ENCODE measurements at places on chromosomes 11 and 22.

DNA sequence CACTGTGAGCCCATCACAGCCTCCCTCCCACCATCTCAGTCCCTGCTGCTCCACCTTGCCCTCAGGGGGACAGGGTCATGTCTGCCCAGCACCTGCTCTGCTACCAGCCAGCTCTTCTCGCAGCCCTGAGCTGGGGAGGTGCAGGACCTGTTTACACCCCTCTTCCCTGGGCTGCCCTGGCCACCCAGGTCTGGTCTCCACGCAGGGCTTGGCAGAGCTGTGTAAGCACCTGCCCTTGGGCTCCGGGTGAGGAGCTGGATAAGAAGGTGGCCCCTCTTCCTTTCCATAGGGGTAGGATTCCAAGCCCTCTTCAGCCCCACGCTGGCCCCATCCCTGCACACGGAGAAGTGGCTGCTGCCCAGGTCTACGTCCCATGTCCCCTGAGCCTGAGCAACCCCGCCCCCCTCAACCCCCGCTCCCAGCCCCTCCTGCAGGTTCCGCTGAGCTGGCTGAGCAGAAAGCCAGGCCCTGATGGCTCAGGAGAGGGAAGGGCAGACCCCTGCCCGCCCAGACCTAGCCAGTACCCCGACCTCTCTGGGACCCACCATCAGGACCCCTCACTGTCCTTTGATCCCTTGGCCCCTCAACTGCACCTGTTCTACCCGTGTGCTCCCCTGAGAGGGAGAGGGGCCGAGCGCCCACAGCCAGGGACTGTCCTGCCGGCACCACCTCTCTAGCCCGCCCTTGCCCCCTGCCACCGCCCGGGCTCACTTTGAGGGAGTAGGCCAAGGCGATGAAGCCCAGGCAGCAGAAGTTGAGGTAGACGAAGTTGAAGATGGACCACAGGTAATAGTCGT, 3.2 kb downstream of the IFITM10 start:
- no peak for DNase-seq

GRCh38 chr11:8220261-8221045, 43.2 kb downstream of the LMO1 start:
- no peak for DNase-seq

DNA sequence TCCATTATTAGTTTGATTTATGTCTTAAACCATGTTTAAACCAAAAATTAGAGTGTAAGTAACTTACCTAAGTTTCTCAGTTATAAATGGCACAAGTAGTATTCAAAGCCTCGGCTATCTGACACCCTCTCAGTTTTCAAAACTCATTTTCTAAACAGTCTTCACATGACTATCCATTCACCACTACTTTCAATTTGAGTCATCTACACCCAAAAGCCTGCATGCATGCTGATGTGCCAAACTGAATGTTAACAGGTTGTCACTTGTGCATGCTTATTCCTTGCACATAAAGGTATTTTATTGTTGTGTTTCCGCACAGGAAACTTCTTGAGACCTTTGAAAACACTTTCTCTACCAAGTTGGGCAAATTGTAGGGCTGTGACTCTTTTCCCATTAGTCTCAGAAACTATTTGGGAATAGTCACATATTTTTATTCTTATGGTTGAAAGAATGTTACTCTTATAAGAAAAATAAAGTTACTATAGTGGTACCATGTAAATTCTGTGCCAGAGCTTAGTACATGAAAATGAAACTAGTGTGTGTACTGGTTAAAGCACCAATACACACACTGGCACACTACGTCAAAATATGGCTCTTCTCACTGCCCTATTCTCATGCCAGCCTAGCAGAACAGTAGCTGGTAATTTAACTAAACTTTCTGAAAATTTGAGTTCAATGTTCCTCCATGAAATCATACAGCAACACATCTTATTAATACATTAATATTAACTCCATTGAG, 2.2 kb upstream of the OR51E2 start:
- no peak for DNase-seq

DNA sequence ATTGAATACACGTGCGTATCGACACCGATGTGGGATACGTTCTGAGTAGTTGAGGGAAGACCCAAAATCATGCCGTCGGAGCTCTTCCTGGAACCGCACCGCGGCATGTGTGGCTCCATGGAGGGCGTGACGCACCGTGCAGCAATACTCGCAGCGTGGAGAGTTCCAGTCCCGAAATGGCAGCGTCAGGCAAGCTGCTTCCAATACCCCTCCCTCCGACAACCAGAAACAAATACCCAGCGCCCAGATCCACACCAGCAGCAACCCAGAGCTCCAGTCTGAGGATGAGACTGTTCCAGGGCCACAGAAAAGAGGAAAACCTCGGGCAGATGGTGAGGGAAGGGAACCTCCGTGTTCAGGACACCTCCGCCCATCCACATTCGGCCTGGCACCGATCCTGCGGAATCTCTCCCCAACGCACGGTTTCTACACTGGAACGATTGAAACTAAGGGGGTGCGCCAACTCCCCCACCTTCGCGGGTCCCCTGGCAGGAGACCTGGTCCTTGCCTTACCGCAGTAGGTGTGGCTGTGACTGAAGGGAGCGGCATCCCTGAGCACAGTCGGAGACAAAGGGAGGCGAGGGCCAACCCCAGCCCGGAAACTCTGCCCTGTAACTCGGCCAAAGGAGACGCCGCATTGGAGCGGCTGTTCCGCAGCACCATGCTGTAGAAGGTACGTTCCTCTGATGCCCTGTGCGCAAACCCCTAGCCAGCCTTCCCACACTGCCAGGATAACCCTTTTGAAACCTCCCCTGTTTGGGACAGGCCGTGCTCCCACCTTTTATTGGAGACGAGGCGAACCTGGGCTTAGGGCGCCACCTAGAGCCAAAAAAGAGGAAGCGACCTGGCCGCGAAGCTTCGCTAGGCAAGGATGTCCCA, 28.2 kb downstream of the DBX1 start:
- DNase-seq: no peak

GRCh38 chr11:108204929-108205499, 17.4 kb downstream of the NPAT start:
- no peak for DNase-seq

GRCh38 chr22:49307481-49307830, 520.2 kb downstream of the BRD1 start:
- no peak for DNase-seq

DNA sequence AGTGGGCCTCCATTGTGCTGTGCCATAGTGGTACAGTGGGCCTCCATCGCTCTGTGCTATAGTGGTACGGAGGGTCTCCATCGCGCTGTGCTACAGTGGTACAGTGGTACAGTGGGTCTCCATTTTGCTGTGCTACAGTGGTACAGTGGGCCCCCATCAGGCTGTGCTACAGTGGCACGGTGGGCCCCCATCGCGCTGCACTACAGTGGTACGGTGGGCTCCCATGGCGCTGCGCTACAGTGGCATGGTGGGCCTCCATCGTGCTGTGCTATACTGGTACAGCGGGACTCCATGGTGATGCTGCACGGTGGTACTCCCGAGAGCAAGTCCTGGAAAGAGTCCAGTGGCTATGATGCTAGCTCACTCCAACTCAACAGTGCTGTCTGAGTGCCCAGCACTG, 51.8 kb downstream of the SCUBE1 start:
- no peak for DNase-seq

DNA sequence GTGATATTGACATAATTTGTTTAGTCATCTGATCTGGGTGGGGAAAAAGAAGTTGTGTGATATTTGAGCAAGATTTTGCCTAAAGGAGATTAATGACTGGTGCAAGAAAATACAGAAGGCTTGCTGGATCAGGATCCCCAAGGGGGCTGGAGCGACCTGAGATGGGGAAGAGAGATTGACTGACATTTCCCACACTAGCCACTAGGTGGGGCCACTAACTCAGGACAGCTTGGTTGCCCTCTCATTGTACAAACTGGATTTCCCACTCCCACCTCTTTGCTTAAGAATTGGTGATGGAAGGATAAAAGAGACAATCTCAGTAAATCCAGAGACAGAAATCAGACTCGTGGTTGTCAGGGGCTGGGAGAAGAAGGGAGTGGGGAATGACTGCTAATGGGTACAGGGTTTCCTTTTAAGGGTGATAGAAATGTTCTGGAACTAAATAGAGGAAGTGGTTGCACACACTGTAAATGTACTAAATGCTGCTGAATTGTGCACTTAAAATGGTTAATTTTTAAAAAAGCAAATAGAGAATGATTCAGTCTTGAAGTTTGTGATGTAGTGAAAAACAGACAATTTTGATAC, 50.7 kb downstream of the CTTN start:
- no peak for DNase-seq

- no peak for DNase-seq
Observed at GRCh38 chr11:130435671-130436070, 7.3 kb upstream of the ADAMTS8 start.

DNA sequence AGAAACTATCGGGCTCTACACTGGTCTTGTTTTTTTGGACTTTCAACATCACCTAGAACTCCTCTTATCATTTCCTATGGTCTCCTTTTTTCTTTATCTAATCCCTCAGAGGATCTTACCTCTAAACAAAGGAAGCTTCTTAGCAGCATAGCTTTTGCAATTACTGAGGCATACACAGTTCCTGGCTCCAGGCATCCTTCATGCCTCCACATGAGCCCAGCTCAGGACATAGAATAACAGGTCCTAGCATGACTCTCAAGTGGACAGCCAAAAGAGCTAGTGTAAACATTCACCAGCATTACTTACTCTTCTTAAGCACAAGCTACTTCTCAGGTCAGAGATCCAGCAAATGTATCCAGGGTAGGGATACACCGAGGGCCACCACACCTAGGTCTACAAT, 17.1 kb downstream of the CFAP300 start:
- no peak for DNase-seq

Measured in activated CD4-positive, alpha-beta T cell treated with anti-CD3 and anti-CD28 coated beads for 24 hours (primary cell).